ENCODE measurements at places on chromosomes 4 and X.

GRCh38 chr4:111393781-111394180, 751.5 kb upstream of the FAM241A start:
- no peak for DNase-seq

GRCh38 chr4:74378573-74378972, 13.6 kb downstream of the EREG start:
- no peak for DNase-seq

DNA sequence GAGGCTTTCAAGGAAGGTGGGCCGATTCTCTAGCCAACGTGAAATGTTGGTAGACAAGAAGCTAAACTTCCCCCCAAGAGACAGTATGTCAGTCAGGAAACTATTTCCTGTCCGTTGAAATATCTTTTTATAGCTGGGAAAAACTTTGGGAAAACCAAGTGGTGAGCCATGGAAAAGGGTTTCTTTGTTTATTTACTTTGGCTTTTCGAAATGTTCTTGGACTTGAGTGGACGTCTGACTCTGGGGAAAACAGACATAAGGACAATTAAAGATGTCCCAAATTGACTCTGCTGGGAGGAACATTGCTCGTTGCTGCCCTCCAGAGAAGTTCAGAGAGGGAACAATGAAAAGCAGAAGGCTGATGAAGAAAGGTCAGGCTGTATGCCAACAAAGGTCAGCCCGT, 295.4 kb downstream of the RAPGEF2 start:
- no peak for DNase-seq

- DNase-seq: no peak
Measured at GRCh38 chr4:181679754-181680153, 563.4 kb upstream of the TENM3 start.

GRCh38 chrX:6053141-6053540, 175.5 kb downstream of the NLGN4X start:
- DNase-seq: no peak

GRCh38 chr4:129109965-129110824, 14.2 kb downstream of the C4orf33 start:
- no peak for DNase-seq

- DNase-seq: peak; percentile 3
Measured at GRCh38 chr4:103497692-103498091, 222.1 kb downstream of the TACR3 start.

DNA sequence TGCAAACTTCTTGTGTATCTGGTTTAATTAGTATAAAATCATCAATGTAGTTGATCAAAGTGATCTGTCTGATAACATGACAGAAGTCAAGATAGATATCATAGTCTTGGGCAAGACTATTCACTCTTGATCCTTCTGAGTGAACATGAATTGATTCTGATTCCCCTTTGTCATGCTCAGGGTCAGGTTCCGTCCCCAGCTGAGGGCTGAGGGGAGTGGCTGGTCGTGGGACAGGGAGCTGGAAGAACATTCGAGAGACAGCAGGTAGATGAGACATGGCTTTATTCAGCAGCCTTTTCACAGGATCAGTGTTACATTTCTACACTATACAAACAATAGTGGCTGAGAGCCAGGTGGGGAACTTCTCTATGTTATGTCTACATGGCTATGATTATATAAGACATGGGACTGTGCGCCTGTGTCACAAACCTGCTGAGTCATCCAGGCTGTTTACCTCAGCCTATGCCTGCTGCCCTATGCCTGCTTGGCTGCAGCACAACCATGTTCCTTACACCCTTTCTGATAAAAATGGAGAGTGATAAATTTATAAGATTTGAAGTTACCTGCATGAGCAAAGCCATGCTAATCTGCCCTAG, 586.9 kb upstream of the NR3C2 start:
- DNase-seq: no peak

DNA sequence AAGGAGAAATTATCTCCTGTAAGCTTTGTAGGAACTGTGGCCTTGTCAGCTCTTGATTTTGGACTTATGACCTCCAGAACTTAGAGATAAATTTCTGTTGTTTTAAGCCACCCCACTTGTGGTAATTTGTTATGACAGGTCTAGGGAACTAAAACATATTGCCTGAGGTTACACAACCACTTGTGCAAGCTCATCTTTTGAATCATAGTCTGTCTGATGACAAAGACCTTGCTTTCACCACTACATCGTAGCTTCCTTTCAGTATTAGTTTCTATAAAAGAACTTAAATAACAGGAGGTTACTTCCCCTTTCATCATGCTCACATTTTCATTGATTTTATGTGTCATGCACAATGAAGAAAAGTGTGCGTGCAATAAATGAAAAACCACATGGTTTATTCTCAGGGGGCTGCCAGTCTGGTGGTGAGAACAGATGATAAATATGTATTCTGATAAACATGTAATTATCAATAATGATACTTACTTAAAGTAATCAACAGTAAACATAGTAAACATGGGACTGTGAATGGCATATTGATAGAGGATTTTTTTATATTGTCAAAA, 690.0 kb upstream of the HS3ST1 start:
- DNase-seq: peak; percentile 26

- DNase-seq: no peak
Measured at GRCh38 chr4:126479709-126480108, 1153.0 kb upstream of the INTU start.

DNA sequence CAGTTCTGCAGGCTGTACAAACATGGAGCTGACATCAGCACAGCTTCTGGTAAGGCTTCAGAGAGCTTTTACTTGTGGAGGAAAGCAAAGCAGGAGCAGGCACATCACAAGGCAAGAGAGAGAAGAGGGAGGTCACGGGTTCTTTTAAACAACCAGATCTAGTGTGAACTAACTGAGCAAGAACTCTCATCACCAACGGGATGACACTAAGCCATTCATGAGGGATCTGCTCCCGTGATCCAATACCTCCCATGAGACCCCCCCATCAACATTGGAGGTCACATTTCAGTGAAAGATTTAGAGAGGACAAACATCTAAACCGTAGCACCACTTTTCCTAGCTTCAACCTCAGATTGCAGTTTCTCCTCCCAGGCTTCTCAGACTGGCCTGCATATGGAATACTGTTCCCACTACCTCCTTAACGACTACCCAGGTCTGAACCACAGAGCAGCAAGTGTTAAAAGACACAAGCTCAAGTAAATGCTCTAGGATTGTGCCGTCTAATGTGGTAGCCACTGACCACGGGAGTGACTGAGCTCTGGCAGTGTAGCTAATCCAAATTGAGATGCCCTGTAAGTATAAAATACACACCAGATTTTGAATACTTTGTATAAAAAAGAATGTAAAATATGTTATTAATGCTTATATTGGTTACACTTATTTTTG, 192.7 kb downstream of the PTTG2 start:
- no peak for DNase-seq

GRCh38 chrX:32673193-32673592, 538.2 kb downstream of the DMD start:
- DNase-seq: peak; percentile 3

- DNase-seq: no peak
Measured at GRCh38 chr4:37644962-37645361, 41.2 kb downstream of the RELL1 start.

DNA sequence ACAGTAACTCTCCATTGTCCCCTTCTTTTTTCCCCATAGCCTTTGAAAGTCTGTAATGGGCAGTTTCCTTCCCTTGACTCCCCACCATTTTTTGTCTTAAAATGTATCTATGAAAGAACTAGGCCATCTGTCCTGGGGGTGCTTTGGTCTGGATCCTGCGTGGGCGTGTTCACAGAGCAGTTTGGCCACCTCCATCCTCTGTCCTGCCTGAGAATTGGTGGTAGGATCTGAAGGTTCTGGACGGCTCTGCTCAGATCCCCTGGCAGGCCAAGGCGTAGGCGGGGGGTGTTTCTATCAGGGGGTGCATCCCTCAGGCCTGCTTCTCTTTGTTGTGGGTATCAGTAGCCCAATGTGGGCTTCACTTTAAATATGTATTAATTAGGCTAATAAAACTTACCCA, 107.1 kb downstream of the FAM193A start:
- no peak for DNase-seq

- DNase-seq: no peak
Measured at GRCh38 chrX:110578270-110578669, 217.3 kb downstream of the CHRDL1 start.

- DNase-seq: no peak
Measured at GRCh38 chr4:41189666-41190065, 24.7 kb downstream of the APBB2 start.

DNA sequence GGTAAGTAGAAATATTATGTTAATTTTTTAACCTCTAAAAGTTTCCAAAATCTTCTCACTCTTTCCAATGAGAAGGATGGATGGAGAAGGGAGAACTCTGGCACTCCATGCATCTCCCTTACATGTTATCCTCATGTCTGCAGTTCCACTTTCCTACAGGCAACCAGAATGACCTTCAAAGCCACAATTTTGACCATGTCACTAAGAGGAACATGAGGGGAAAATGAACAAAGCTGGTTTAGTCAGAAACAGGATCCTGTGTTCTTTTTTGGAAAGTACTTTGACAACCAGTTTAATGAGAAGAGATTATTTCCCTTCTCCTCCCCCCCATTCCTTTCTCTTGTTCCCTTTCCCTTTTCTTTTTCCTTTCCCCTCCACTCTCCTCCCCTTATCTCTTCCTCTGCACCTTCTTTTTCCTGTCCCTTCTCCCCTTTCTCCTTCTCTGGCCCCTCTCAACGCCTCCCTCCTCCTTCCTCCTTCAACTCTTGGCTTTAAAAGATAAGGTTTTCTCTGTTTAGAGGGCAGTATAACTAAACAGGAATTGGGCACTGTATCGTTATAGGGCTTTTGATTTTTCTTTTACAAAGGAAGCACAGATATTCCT, 42.5 kb downstream of the DTHD1 start:
- no peak for DNase-seq

DNA sequence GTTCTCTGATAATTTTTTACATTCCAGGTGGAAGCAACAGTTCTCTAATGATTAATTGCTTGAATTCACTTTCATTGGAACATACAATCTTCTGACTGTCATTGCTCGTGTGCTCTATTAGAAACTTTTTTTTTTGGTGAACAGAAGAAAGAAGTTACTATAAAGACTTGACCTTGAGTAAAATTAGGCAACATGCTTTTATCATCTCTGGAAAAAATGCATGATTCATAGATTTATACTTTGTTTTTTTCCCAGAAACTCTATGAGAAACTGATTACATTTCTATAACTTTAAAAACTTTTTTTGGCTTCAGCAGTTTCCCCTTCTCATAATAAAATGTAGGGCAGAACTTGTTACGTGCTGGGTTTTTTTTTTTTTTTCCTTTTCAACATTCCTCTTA, 167.6 kb downstream of the ARHGAP10 start:
- no peak for DNase-seq

DNA sequence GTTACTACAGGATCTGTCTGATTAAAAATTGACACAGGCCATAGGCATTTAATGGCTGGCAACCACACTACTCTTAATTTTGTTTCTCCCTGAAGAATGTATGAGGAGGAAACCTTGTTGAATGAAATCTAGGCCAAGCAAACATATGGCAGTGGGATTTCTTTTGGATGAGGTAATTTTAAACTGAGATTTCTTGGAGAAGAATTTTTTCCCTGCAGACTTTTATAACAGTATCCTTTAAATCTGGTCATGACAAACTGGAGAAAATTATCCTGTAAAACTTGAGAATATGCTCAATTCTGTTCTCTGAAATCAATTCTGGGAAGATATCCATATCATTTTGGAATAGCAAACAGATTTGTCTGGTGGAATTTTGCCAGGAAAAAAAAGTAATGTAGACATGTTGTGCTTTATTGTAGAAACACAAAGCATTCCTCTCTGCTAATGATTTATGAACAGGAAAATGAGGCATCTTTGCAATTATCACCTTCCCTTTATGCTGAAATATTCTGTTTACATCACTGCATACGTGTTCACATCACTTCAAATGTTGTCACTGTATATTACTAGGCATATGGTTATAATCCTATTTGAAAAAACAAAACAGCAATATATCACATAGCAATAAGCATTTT, 108.3 kb upstream of the ARSJ start:
- DNase-seq: no peak

- DNase-seq: no peak
Measured at GRCh38 chrX:38561951-38562719, 793 bp downstream of the TSPAN7 start.

GRCh38 chr4:165793236-165793635, 79.8 kb upstream of the TLL1 start:
- no peak for DNase-seq

GRCh38 chr4:182019148-182019652, 224.0 kb upstream of the TENM3 start:
- peak; percentile 54 for DNase-seq

DNA sequence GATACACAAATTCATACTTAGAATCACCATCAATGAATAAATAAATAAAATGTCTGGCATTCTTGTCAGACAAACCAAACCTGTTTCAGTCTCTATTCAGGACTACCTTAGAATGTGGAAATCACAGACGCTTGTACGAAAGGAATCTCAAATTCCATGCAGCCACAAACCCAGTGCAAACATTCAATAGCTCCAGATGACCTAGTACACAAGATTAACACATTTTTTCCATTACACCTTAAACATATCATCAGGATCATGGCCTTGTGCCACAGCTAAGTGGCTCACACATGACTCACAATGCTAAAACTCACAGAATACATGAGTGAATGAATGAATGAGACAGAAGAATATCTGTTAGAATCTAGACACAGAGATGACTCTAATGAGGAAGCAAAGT, 134.2 kb downstream of the PWWP3B start:
- DNase-seq: no peak

DNA sequence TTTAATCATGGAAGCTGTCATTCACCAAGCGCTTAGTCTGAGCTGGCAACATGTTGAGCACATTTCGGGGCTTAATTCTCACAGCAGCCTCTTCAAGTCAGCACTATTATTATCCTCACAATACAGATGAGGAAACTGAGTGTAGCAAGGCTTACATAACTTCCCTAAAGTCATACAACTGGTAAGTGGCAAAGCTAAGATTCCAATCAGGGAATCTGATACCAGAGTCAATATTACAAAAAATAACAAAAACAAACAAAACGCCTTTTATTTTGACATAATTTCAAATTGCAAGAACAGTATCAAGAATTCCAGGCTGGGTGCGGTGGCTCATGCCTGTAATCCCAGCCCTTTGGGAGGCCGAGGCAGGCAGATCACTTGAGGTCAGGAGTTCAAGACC, 120.4 kb upstream of the DUSP21 start:
- no peak for DNase-seq

DNA sequence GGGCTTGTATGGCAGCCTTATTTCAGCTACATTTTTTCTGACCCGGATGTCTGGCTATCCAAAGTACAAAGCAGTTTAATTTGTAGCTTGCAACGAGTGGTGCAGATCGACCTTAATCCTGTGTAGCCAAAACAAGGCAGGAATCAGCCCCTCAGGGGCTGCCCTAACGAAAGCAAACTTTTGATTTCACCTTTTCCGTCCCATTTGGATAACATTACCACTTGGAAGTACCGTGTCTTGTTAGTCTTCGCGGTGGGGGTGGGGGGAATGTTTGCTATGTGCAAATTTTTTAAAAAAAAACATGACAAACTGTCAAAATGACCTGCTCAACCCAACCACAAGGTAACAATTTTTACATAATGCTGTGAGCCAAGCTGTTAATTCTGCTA, 766 bp upstream of the DNAJB14 start:
- DNase-seq: no peak
